ENCODE measurements at places on chromosomes 6 and 20. TPM values are rescaled to one million over a fixed set of nuclear protein-coding genes. Genes with fewer than 3 reads are reported as not detected.

- no peak overlapping the region for H3K27ac ChIP-seq
- no peak overlapping the region for H3K4me3 ChIP-seq
- DNase-seq, result no peak
- H3K36me3 ChIP-seq, result peaks cover 3% of the 10 kb centered on the region
Observed at GRCh38 chr6:132961610-132962009, 147.2 kb downstream of the RPS12 start.

- H3K36me3 ChIP-seq, result peaks cover 2% of the 10 kb centered on the region
- DNase-seq, result no peak
- H3K4me1 ChIP-seq, result no peaks in the 10 kb centered on the region
- H3K27me3 ChIP-seq, result peaks cover 4% of the 10 kb centered on the region
- no peak overlapping the region for H3K27ac ChIP-seq
Observed at GRCh38 chr20:61950641-61951071, 115.0 kb downstream of the TAF4 start.

RAET1L gene
- not detected for total RNA-seq

- H3K27me3 ChIP-seq, result no peaks in the 10 kb centered on the region
- no peaks in the 10 kb centered on the region for H3K4me1 ChIP-seq
- H3K36me3 ChIP-seq, result no peaks in the 10 kb centered on the region
- DNase-seq, result no peak
- no peak overlapping the region for H3K4me3 ChIP-seq
Observed at GRCh38 chr6:157613011-157613522, 210.0 kb upstream of the SNX9 start.

DNA sequence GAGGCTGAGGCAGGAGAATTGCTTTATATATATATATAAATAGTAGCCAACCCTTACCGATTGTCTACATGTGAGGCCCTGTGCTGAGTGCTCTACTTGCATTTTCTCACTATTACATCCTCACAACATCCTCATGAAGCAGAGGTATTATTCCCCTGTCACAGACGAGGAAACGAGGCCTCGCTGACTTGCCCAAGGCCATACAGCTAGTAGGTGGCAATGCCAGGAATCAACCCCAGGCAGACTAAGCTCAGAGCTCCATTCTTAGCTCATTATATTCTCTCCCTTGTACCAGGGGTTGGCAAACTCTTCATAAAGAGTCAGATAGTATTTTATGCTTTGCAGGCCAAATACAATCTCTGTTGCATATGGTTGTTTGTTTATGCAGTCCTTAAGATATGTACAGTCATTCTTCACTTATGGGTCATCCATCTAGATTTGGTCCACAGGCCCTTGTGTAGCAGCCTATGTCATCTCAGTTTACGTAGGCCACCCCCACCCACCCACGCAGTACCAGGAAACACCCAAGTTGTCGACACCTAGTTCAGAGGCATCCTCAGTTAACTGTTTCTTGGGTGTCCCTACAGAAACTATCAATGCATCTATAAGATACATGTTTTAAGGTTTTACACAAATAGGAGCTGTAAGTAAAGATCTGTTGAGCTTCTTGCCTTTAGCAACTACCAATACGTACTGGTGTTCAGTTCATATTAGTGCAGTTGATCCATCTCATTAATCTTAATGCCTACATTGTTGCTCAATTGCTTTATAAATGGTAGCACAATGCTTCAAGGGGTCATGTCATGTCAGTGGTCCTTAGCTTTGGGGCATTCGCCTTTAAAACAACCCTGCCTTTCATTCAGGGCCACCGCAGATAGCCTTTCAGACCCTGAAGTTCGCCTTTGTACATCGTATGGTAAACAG lies 3.0 kb downstream of the CASS4 start:
- peak overlapping the region; percentile 93 for H3K4me3 ChIP-seq
- H3K36me3 ChIP-seq, result peaks cover 66% of the 10 kb centered on the region
- peak; percentile 49 for DNase-seq
- no peaks in the 10 kb centered on the region for H3K27me3 ChIP-seq
- peaks cover 79% of the 10 kb centered on the region for H3K4me1 ChIP-seq
- H3K27ac ChIP-seq, result peak overlapping the region; percentile 83

DNA sequence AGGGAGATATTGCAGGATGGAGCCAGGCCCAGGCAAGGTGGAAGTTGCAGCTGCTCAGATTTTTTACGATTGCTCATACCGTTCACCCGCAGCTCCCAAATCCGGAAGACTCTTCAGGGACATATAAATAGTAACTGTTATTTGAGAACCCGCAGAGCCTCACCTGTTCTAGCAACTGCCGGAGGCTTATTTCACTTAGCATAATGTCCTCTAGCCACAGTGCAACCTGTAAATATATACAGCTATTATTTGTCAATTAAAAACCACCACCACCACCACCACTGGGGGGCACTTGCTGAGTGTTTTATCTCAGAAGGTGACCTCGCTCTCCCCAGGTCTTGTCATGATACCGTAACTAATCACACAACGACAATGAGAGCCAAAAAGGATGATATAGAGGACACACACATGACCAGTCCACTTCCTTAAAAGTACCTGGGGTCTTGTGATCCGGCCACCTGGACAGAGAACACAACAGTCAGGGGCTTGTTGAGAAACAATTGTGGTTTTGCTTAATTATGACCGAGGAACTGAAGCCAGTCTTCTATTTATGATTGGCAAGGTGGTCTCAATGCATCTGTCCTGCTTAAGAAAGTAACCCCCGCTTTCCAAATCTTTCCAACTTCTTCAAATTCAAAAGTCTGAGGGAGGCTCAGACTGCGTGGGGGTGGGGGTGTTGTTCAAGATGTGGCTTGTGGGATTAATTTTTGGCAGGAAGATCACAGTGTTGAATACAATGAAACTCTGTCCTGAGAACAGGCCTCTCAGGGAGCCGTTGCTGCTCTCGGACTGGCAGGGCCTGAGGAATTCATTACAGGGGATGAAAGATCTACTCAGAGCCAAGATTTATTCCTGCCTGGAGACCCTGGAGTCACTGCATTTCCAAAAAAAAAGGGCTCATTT lies 107.7 kb upstream of the PRND start:
- peaks cover 8% of the 10 kb centered on the region for H3K4me1 ChIP-seq
- H3K36me3 ChIP-seq, result no peaks in the 10 kb centered on the region
- peaks cover 10% of the 10 kb centered on the region for H3K27me3 ChIP-seq

THBS2 gene
- total RNA-seq, result not detected

GRCh38 chr20:50642288-50642803 lies 49.0 kb downstream of the RIPOR3 start:
- H3K4me1 ChIP-seq, result no peaks in the 10 kb centered on the region
- no peaks in the 10 kb centered on the region for H3K36me3 ChIP-seq
- no peak overlapping the region for H3K4me3 ChIP-seq
- peaks cover 2% of the 10 kb centered on the region for H3K27me3 ChIP-seq
- DNase-seq, result no peak
- H3K27ac ChIP-seq, result no peak overlapping the region

DNA sequence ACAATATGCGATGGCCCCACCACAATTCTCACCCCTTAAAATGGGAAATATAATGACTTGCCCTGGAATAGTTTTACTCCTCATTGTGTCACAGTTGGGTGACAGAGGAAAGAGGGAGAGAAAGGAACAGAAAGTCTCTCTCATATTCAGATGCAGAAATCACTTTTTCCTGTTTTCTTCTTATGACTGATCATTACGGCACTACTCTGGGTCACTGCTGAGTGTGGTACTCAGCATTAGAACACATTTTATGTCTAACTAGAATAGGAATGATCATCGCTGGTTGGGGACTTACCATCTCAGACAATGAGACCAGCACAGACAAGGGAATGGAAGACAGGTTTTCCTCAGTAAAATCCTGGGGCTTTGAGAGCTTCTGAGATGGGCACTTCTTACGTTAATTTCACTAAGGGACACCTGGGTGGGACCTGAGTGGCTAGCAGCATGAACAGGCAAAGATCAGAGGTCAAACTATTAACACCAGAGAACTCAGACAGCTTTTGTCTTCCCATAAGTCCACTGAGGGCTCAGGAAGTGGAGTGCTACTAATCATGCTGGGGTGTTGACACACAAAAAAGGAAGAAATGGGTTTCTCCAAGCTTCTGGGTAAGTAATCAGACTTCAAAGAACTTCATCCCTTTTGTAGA lies 54.9 kb upstream of the ARHGAP18 start:
- H3K36me3 ChIP-seq, result no peaks in the 10 kb centered on the region
- no peak overlapping the region for H3K27ac ChIP-seq
- peaks cover 25% of the 10 kb centered on the region for H3K4me1 ChIP-seq
- H3K4me3 ChIP-seq, result no peak overlapping the region
- DNase-seq, result no peak

GRCh38 chr6:43274916-43275597 lies 23.0 kb upstream of the SLC22A7 start:
- no peak overlapping the region for H3K27ac ChIP-seq
- H3K36me3 ChIP-seq, result no peaks in the 10 kb centered on the region
- peaks cover 18% of the 10 kb centered on the region for H3K4me1 ChIP-seq
- peaks cover 68% of the 10 kb centered on the region for H3K27me3 ChIP-seq
- peak; percentile 33 for DNase-seq
- peak overlapping the region; percentile 64 for H3K4me3 ChIP-seq

DNA sequence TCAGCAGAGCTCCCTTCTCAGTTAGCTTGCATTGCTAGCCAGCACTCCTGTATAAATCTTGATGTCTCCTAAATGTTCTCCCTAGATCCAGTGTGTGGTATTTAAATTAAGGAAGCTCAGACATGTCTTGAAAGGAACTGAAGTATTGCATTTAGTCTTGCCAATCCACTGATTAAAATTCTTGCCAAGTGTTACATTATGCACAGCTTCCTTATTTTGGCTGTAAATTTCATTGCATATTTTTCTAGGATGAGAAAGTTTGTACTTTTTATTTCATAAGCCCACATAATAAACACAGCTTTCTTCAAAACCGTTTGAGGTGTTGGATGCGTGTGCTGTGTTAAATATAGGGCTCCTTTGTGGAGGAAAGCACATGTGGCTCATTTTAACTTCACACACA lies 329.8 kb upstream of the FLRT3 start:
- H3K27me3 ChIP-seq, result no peaks in the 10 kb centered on the region
- no peak for DNase-seq
- no peaks in the 10 kb centered on the region for H3K36me3 ChIP-seq
- no peak overlapping the region for H3K4me3 ChIP-seq

DNA sequence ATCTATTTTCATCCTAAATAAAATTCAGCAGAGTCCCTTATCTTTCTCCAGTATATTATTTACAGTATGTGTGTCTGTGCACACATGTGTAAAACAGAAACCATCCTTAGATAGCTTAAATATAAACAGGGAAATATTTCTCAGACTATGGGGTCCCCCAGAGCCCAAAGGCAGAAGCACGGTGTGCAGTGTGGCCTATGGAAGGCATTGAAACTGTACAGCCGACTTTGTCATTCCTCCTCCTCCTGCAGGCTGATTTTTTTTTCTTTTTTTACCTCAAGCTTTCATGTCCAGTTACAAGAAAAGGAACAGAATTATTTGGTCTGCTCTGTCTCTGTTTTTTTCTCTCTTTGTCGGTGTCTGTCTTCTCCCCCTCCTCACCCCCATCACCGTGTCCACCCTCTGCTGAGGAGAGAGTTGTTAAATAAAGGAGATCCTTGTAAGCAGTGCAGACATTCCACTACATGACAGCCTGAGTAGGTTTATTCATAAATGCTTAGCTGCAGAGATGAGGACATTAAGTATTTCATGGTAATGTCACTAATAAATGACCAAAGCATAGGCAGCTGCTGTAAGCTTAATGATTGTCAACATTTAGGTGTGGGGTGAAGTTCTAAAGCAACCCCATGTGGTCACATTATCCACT lies 31.8 kb upstream of the SLC35D3 start:
- peaks cover 5% of the 10 kb centered on the region for H3K4me1 ChIP-seq
- no peak overlapping the region for H3K4me3 ChIP-seq
- no peak overlapping the region for H3K27ac ChIP-seq
- DNase-seq, result no peak
- H3K36me3 ChIP-seq, result no peaks in the 10 kb centered on the region

DNA sequence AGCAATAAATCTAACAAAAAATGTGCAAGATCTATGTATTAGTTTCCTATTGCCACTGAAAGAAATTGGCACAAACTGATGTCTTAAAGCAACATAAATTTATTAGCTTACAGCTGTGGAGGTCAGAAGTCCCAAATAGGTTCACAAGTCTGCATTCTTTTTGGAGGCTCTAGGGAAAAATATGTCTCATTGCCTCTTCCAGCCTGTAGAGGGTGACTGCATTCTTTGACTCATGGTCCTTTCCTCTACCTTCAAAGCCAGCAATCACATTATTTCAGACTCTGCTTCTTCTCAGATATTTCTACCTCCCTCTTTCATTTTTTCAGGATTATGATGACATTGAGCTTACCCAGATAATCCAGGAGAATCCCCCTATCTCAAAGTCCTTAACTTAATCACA lies 1531.1 kb downstream of the KHDRBS2 start:
- DNase-seq, result no peak
- H3K27me3 ChIP-seq, result no peaks in the 10 kb centered on the region
- no peak overlapping the region for H3K27ac ChIP-seq
- no peaks in the 10 kb centered on the region for H3K36me3 ChIP-seq
- no peaks in the 10 kb centered on the region for H3K4me1 ChIP-seq

- no peaks in the 10 kb centered on the region for H3K36me3 ChIP-seq
- H3K27me3 ChIP-seq, result peaks cover 5% of the 10 kb centered on the region
- H3K4me1 ChIP-seq, result no peaks in the 10 kb centered on the region
- no peak for DNase-seq
- H3K27ac ChIP-seq, result no peak overlapping the region
Observed at GRCh38 chr6:122839906-122840305, 50.8 kb downstream of the SMPDL3A start.

ZSCAN23 gene
- total RNA-seq, result 0.83 TPM

MLN gene
- not detected for total RNA-seq

DNA sequence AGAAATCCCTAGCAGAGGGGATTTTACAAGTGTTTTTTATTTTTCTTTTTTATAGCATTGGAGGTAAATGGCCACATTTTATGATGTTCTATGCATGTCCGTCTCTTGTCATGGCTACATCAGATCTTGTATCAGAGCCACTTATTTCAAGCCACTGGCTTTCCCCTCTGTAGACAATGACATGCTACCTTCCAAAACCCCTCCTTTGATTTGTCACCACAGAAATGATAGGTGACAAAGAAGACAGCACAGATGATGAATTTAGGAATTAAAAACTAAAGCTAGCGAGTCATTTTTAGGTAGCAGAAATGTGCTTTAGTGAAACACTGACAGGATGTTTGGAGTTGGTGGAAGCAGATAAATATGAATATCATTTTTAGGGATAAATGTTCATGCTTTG lies 20.8 kb downstream of the PLCB1 start:
- peaks cover 43% of the 10 kb centered on the region for H3K4me1 ChIP-seq
- no peak for DNase-seq
- no peak overlapping the region for H3K27ac ChIP-seq
- no peak overlapping the region for H3K4me3 ChIP-seq
- H3K36me3 ChIP-seq, result no peaks in the 10 kb centered on the region
- peaks cover 2% of the 10 kb centered on the region for H3K27me3 ChIP-seq

- DNase-seq, result no peak
- no peak overlapping the region for H3K27ac ChIP-seq
- H3K36me3 ChIP-seq, result no peaks in the 10 kb centered on the region
- H3K27me3 ChIP-seq, result no peaks in the 10 kb centered on the region
- no peaks in the 10 kb centered on the region for H3K4me1 ChIP-seq
- no peak overlapping the region for H3K4me3 ChIP-seq
Observed at GRCh38 chr6:99216959-99217358, 132.5 kb downstream of the FAXC start.

- H3K27ac ChIP-seq, result no peak overlapping the region
- H3K4me3 ChIP-seq, result no peak overlapping the region
- peaks cover 9% of the 10 kb centered on the region for H3K36me3 ChIP-seq
- H3K27me3 ChIP-seq, result peaks cover 8% of the 10 kb centered on the region
- no peak for DNase-seq
Observed at GRCh38 chr20:46509523-46509922, 3.8 kb downstream of the ZNF334 start.

GRCh38 chr20:22719167-22719591 lies 134.8 kb upstream of the FOXA2 start:
- no peaks in the 10 kb centered on the region for H3K4me1 ChIP-seq
- H3K36me3 ChIP-seq, result no peaks in the 10 kb centered on the region
- no peak overlapping the region for H3K4me3 ChIP-seq

GRCh38 chr6:14210077-14210476 lies 92.5 kb downstream of the CD83 start:
- no peak for DNase-seq
- H3K27ac ChIP-seq, result peak overlapping the region; percentile 50
- no peaks in the 10 kb centered on the region for H3K27me3 ChIP-seq
